Cardiac atrium fibroblast (primary cell): ENCODE measurements at places on chromosomes 1 and 21. TPM values are rescaled to one million over a fixed set of nuclear protein-coding genes. Genes with fewer than 3 reads are reported as not detected.

The SLC6A9 gene
- total RNA-seq: 9.0 and 21.7 TPM in 2 replicates

The PPIE gene
- 33.2 and 39.0 TPM in 2 replicates for total RNA-seq

The SYNJ1 gene
- total RNA-seq: 5.5 and 5.6 TPM in 2 replicates

The CPTP gene
- 31.1 and 32.6 TPM in 2 replicates for total RNA-seq

The SPRR1B gene
- not detected in 2 replicates for total RNA-seq

The LCE1E gene
- not detected in 2 replicates for total RNA-seq

The PIGC gene
- total RNA-seq: 8.9 and 21.3 TPM in 2 replicates

The MAP3K21 gene
- 0.65 TPM in 1 of 2 replicates, not detected in the other for total RNA-seq

The CFAP57 gene
- total RNA-seq: under 0.01 and 1.4 TPM in 2 replicates

The PFDN2 gene
- total RNA-seq: 32.1 and 40.5 TPM in 2 replicates

The SFN gene
- total RNA-seq: not detected in 2 replicates

The PGD gene
- 168 and 291 TPM in 2 replicates for total RNA-seq

The GART gene
- 52.7 and 57.0 TPM in 2 replicates for total RNA-seq

The HSPB7 gene
- 0.81 and 5.2 TPM in 2 replicates for total RNA-seq

The TIE1 gene
- 3.8 and 11.7 TPM in 2 replicates for total RNA-seq

The PDC gene
- not detected in 2 replicates for total RNA-seq

The MANEAL gene
- total RNA-seq: 0.54 TPM in 1 of 2 replicates, not detected in the other

The CRP gene
- total RNA-seq: not detected in 2 replicates

The OR2T11 gene
- total RNA-seq: not detected in 2 replicates

The S100A1 gene
- total RNA-seq: not detected in 2 replicates

The CHI3L1 gene
- total RNA-seq: 0.54 and 23.8 TPM in 2 replicates

The MUTYH gene
- total RNA-seq: 8.6 and 10.5 TPM in 2 replicates

The DISC1 gene
- total RNA-seq: 1.9 and 4.2 TPM in 2 replicates

The PAX7 gene
- total RNA-seq: not detected in 2 replicates

The MRPS14 gene
- 15.3 and 20.1 TPM in 2 replicates for total RNA-seq

The PCAT6 gene
- total RNA-seq: 0.97 and 4.9 TPM in 2 replicates

The EPHB2 gene
- total RNA-seq: 0.18 and 0.97 TPM in 2 replicates

The NR0B2 gene
- not detected in 2 replicates for total RNA-seq

The SYNC gene
- 31.2 and 45.2 TPM in 2 replicates for total RNA-seq

The KRTAP13-2 gene
- not detected in 2 replicates for total RNA-seq

The BARHL2 gene
- total RNA-seq: not detected in 2 replicates

The HP1BP3 gene
- total RNA-seq: 124 and 147 TPM in 2 replicates

The LCE3C gene
- not detected in 2 replicates for total RNA-seq

The CAMSAP2 gene
- 16.0 and 17.1 TPM in 2 replicates for total RNA-seq

The IL10 gene
- not detected in 2 replicates for total RNA-seq

The SYCP1 gene
- total RNA-seq: not detected in 2 replicates

The DNAI4 gene
- 1.5 and 5.4 TPM in 2 replicates for total RNA-seq

The AMY1B gene
- total RNA-seq: not detected in 2 replicates

The C1orf87 gene
- total RNA-seq: not detected in 2 replicates

The RPL22 gene
- 134 and 153 TPM in 2 replicates for total RNA-seq

The HMCN1 gene
- total RNA-seq: 42.8 and 44.2 TPM in 2 replicates

The DNASE2B gene
- total RNA-seq: not detected in 2 replicates

The RNU1-4 gene
- not detected in 2 replicates for total RNA-seq

The SYPL2 gene
- total RNA-seq: under 0.01 TPM in 2 replicates

The KRTAP19-6 gene
- total RNA-seq: not detected in 2 replicates

The ZNF670 gene
- 0.72 and 1.9 TPM in 2 replicates for total RNA-seq

The LCE3E gene
- not detected in 2 replicates for total RNA-seq

The PSMD4 gene
- total RNA-seq: 120 and 130 TPM in 2 replicates

The OR2T1 gene
- total RNA-seq: not detected in 2 replicates

The BTBD8 gene
- total RNA-seq: 3.2 and 8.6 TPM in 2 replicates

The RGS8 gene
- not detected in 2 replicates for total RNA-seq

The KLF17 gene
- under 0.01 and 0.16 TPM in 2 replicates for total RNA-seq

The OVAAL gene
- not detected in 2 replicates for total RNA-seq
